Activated CD4-positive, alpha-beta T cell treated with anti-CD3 and anti-CD28 coated beads, Interleukin-2, amount 50 U/mL, for 16 hours (primary cell): ENCODE measurements at places on chromosomes 3 and 15.
A peak's percentile ranks its signal among the peaks of the same experiment; 100 is the strongest.

- peak; percentile 30 for DNase-seq
Observed at GRCh38 chr3:71721651-71722157, 3.5 kb downstream of the EIF4E3 start.

GRCh38 chr3:58874248-58874741, 175.5 kb downstream of the CFAP20DC start:
- DNase-seq, result peak; percentile 52

DNA sequence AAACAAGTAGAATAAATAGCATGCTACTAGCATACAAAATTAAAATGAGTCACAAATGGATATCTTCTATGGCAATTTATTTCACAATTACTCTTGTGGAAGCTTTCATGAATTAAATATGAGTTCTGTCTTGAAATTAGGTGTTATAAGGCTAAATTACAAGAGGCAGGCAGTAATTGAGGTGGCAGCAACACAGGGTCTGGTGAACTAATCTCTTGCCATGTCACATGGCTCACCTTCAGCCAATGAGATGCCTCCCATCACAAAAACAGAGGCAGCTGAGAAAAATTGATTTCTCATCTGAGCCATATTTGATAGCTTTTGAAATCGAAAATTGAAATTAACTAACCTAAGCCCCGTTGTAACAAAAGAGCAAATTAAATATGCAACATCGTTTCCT, 268.8 kb downstream of the NR2F2 start:
- DNase-seq, result no peak

GRCh38 chr3:16770021-16770420, 114.7 kb upstream of the PLCL2 start:
- no peak for DNase-seq

GRCh38 chr15:70633103-70633831, 130.1 kb downstream of the UACA start:
- DNase-seq, result no peak

DNA sequence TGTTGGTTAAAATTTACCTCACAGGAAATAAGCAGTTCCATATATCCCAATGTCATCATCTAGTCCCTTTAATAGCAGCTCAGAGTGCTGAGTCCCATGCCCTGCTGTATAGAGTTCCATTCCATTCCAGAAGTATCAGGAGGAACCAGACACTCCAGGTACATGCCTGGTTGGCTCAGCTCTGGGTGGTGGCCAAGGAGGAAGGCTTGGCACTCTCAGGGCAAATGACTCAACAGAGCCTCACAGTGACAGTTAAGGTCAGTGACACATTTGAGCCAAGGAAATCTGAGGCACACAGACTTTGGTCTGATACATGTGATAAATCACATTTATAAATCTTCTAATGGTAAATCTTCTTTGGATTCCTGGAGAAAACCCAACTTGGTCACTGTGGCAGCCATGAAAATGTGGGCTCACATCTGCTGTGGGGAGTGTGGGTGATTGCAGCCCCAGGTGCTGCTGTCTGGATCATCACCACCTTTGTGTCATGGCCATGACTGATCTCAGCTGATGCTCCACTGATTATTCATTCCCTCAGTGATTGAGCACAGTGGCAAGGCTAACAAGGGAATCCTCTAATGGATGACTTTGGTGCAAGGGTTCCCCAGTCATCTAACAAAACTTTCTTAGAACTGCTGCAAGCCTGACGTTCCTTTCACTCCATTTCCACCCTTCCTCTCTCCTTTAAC, 9.3 kb downstream of the HHLA2 start:
- no peak for DNase-seq

DNA sequence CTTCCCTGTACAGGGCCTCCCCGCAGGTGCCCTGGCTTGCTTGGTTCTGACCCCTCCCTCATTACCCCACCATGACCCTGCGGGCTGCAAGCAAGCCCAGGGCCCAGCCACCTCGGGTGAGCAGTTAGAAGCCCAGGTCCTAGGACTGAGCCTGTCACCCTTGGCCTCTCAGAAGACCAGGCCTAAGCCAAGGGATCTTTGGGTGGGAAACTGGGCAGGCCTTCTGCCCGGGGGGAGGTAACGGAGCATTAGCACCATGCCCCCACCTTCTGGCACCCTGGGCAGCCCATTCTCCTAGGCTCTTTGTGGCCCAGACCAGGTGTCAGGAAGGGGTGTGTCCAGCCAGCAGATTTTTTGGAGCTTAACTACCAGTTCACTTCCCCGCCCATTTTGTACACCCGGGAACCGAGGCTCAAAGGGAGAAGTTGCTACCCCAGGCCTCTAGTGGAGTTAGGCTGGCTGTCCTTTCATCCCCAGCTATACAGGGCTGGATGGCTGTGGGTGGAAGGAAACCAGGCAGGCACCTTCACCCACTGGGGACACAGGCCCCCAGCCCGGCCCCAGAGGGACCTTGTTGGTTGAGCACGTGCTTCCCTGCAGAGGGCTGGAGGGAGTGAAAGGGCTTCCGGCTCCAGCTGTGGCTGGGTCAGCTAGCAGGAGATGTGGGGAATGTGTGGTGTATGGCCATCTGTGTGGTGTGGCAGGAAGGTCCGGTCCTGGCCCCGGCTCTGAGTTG, 1.4 kb downstream of the CSK start:
- DNase-seq, result peak; percentile 74

DNA sequence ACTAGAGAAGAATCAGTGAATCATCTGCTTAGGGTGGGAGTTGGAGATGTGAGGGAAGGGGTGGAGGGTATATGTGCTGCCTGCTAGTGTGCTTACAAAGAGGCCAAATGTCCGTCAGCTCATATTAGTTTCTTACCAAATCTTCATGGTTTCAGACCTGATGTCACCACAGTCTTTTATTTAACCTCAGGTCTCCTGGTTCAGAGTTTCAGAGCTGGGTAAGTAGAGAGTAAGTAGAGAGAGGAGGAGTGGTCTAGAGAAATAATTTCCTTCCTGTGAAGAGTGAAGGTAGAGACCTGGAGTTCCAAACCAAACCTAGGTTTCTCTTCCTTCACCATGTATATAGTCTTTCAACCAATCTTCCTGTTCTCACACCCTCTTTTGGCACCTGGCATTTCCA, 17.5 kb upstream of the P2RY1 start:
- no peak for DNase-seq

GRCh38 chr3:58351920-58352319, 19.2 kb downstream of the PXK start:
- no peak for DNase-seq

- DNase-seq, result no peak
Observed at GRCh38 chr15:29613951-29614382, 208.3 kb downstream of the TJP1 start.

GRCh38 chr3:184546252-184546651, 15.3 kb upstream of the EPHB3 start:
- no peak for DNase-seq

- no peak for DNase-seq
Observed at GRCh38 chr3:172279191-172279640, 169.0 kb downstream of the GHSR start.

DNA sequence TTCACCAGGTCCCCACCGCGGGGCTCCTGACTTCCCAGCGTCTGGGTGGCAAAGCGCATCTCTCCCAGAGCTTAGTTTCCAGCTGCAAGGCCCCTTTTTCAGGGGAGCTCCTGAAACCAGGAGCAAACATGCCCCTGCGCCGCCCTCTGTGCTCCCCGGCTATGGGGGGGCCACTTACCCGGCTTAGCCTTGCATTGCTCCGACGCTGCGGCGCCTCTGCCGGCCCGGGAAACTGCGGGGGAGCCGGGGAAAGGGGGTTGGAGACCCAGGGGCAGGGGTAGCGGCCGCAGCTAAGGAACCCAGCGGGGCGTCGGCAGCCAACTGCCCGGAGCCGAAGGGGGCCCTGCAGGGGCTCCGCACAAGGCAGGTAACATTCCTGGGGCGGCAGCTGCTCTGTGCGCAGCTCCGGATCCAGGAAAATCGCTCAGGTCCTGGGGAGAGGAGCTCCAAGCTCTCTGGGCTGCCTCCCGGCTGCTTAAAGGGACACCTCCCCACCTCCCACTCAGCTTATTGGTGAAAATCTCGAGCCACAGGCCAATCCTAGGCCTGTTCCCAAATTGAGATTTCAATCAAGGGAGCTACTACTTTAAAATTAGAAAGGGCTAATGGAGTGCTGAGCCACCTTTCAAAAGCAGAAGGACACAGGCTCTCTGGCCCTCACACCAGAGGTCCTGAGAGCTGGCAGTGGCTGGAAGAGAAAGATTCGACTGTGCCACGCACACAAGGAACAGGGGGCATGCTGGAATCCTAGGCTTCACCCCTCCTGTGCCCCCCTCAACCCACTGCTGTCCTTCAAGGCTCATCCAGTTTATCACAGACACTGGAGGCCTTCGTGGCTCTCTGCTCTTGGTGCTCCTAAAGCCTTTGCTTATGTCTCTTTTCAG, 42.7 kb upstream of the PRICKLE2 start:
- no peak for DNase-seq

DNA sequence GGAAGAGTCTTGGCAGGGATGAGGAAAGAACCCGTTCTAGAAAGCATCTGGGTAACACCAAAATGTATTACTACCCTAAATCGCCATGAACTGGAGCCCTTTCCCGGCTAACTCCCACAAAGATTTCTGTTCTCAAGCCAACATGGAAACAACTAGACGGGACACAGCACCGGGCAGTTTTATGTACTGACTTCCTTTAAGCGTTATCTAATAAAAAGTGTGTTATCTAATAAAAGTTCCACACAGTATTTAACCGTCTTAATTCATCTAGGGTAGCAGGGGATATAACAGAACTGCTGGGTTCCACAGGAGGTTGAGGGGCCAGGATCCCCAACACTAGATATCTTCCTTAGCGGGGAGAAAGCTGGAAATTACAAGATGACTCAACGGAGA, 347 bp upstream of the C3orf62 start:
- DNase-seq, result no peak

DNA sequence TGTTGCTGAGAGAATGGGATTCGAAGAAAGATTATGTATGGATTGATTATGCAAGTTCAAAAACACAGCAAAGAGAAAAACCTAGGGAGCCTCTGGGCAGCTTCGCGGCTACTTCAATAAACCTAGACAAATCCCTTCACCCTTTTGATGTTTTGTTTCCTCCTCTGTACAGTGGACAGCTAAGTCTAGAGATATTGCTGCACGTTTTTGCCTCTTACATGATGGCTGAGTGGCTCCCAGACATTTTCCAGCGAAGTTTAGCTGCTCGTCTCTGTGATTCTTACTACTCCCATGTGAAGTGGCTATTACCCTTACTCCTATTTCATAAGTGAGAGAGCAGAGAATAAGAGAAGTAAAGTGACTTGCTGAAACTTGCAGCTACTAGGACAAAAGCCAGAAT, 695.0 kb upstream of the GRM7 start:
- DNase-seq, result no peak

DNA sequence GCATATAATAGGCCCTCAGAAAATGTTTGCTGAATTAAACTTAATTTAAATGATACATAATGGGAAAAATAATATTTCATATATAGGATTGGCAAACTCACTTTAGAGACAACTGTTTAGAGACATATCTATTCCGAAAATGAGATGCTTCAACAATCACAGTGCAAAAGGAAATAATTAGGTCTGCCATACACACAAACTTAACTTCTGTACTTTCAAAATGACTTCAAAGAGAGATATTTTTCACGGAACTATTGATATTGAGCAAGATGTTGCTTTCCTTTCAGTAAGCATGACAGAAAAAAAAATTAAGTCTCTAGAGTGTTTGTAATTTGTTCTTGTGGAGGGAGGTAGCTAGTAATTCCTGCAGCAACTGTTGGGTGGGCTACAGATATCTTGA, 769.5 kb downstream of the TUSC7 start:
- DNase-seq, result no peak

GRCh38 chr15:78307976-78308375, 8.6 kb upstream of the SKIC8 start:
- DNase-seq, result no peak

- DNase-seq, result no peak
Observed at GRCh38 chr15:80177156-80177555, 24.4 kb downstream of the FAH start.
